ENCODE measurements at places on chromosomes 4 and X. TPM values are rescaled to one million over a fixed set of nuclear protein-coding genes. Genes with fewer than 3 reads are reported as not detected.

The APOO gene
- 8.5 TPM for total RNA-seq

The FATE1 gene
- total RNA-seq = 0.75 TPM

The MAGEA2B gene
- total RNA-seq = not detected

The ADH1B gene
- total RNA-seq = 632 TPM

The TMEM164 gene
- total RNA-seq = 18.6 TPM

The EGFL6 gene
- total RNA-seq = not detected

The PCDH10 gene
- 0.05 TPM for total RNA-seq

The FAT4 gene
- total RNA-seq = 24.1 TPM

The GLUD2 gene
- total RNA-seq = 7.3 TPM

The KLB gene
- total RNA-seq = 0.05 TPM

The HNRNPDL gene
- total RNA-seq = 68.1 TPM

The NUDT6 gene
- total RNA-seq = 13.1 TPM

The PNMA6F gene
- total RNA-seq = not detected

The CASK gene
- 23.5 TPM for total RNA-seq

The DGAT2L6 gene
- total RNA-seq = not detected

The ELF4 gene
- 7.7 TPM for total RNA-seq

The PLXNB3 gene
- total RNA-seq = 0.94 TPM

Measured in cardiac ventricle fibroblast (primary cell).